ENCODE measurements at places on chromosomes 2 and 18. TPM values are rescaled to one million over a fixed set of nuclear protein-coding genes. Genes with fewer than 3 reads are reported as not detected.

DNA sequence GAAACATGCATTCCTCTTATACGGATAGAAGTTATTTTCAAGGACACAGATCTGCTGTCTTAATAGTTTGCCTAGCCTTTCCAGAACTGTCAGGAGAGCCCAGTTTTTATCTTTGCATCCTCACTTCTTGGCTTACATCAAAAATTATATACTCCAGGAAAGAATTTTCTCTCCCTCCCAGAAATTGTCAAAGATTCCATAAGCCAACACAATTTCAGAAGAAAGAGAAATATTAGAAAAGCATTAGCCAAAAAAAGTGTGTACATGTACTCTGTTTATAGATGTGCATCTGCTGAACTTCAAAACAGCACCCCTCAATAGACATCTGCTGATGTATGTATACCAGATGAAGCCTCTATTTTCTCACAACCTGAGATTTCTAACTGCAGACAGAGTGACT is 210.4 kb downstream of the METTL4 start:
- DNase-seq, result no peak

DNA sequence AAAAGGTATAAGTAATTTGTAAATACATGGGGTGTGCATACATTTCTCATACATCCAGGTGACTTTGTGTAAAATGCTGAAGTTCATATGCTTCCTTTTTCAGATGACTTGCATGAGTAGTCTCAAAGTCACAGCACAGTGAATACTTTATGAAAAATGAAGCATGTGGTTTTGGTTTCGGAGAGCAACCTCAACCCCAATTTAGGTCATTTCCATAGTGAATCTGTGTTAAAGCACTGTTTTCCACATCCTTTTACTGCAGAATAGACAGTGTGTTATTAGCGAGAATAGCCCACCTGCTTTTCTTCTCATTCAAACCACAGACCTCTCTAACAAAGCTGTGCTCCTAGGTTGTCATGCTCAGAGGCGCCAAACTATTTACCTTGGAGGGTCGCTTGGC is 204.4 kb upstream of the RASGRP3 start:
- peak; percentile 89 for DNase-seq

DNA sequence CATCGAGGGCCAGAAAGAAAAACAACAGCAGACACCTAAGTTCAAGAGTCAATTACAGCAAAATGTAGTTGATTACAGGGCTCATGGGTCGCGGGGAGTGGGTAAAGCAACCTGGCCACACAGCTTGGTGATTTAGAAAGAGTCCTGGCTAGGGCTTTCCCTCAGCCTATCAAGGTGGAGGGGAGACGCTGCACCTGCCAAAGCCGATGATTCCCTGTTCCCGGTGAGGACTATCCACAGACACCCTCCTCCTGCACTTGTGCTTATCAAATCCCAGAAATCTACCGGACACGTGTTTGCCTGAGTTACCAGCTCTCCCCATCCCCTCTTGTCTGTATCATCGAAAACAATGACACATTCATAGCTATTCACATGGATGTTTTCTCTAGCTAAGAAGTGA is 7.0 kb upstream of the SOX11 start:
- DNase-seq, result no peak

Gene ERFE
- 10.2 TPM for total RNA-seq

GRCh38 chr2:130388221-130388907 is 32.5 kb downstream of the PTPN18 start:
- peak; percentile 51 for DNase-seq

GRCh38 chr18:35361570-35362321 is 15.4 kb downstream of the ZNF396 start:
- no peak for DNase-seq

DNA sequence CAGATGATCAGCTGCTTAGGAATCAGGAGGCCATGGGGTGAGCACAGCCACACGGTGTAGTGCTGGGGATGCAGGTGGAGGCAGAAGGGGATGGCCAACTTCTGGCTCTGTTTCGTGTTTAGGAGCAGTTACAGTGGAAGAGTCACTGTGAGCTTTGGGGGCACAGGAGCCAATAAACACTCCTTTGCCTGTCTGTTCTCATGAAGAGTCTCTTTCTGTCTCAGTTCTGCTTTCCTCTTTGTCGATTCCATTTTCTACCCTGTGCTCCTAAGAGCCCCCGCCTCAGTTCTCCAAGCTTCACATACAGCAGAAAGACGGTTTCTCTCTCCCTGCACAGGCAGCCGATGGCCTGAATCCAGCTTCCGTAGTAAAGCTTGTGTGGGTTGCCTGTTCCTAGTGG is 21.0 kb upstream of the RRM2 start:
- DNase-seq, result no peak

Gene LONRF2
- not detected for total RNA-seq

- DNase-seq, result no peak
Observed at GRCh38 chr2:216147172-216148131, 38.3 kb downstream of the XRCC5 start.

DNA sequence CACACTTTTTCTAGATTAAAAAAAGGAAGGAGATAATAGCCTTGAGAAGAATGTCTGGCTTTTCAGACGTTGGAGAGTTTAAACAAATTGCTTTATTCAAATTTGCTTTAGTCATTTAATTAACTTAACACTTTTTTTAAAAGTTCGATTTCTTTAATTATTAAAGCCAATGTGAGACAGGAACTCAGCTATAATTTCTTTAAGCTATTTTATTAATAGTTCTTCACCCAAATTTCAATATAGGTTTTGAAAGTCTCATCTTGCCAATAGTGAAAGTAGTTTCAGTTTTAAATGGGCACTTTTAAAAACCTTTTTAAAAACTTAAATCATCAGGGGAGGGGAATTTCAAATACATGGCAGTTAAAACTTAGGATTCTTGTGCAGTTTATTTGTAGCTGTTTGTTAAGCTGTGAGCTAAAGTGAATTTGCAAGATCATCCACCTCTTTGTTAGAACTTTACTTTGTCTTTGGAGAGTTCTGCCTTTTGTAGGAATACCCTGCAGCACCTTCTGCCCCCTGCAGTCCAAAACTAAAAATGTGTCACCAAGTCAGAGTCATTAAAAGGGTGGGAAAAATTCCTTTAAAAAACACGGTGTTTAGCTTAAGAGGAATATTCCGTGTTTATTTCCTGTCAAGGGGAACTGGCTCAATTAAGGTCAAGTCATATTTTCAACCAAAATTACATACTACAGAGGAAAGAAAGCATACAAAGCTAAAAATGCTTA is 4.6 kb downstream of the TGIF1 start:
- peak; percentile 61 for DNase-seq

DNA sequence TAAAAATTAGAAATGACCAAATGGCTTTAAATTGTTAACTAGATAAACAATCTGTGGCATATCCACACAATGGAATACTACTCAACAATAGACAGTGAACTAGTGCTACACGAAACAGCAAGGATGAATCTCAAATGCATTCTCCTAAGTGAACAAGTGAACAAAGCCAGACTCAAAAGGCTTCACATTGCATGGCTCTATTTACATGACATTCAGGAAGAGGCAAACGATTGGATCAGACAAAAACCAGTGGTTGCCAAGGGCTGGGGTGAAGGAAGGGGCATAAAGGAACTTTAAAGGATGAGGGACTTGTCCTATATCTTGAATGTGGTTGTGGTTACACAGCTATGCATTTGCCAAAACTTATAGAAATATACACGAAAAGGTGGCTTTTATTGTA is 184.3 kb downstream of the RPIA start:
- no peak for DNase-seq

- DNase-seq, result no peak
Observed at GRCh38 chr18:78769502-78770105, 210.0 kb upstream of the SALL3 start.

Gene NEURL3
- total RNA-seq, result not detected

Gene KCNS3
- total RNA-seq, result not detected

Gene TRIM43
- not detected for total RNA-seq

All from OCI-LY7 (cell line).